Cerebellum (tissue), 4 donors: ENCODE measurements at places on chromosomes 6 and 20.

DNA sequence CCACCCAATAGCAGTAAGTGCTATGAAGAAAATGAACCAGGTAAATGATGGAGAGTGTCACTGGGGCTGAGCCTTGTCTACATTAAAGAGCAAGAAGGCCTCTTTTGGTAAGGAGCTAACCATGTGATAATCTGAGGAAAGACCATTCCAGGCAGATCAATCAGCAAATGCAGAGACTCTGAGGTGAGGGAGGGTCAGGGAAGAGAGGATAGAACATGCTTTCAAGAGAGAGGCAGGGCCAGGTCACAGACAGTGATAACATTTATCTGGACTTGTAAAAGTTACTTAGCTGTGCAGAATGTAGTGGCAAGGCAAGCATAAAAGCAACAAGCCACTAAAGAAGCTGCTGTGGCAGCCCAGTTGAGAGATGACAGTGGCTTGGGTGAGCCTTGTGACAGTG is 197.3 kb downstream of the TASP1 start:
- no peak for DNase-seq

GRCh38 chr20:32589256-32589655 is 4.1 kb upstream of the NOL4L start:
- DNase-seq, result no peak

DNA sequence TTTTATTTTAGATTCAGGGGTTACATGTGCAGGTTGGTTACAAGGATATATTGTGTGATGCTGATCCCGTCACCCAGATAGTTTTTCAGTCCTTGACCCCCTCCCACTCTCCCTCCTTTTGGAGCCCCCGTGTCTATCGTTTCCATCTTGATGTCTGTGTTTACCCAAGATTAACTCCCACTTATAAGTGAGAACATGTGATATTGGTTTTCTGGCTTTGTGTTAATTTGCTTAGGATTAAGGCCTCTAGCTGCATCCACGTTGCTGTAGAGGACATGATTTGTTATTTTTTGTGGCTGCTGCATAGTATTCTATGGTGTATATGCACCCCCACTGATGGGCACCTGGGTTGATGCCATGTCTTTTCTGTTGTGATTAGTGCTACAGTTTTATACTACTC is 178.6 kb downstream of the PLCB1 start:
- DNase-seq, result no peak

GRCh38 chr6:48111143-48111506 is at the start of gene PTCHD4:
Gene PTCHD4, minus strand, starts transcription at chr6:48111197. Its CDS starts 42,240 bp downstream, at chr6:48068957.
- DNase-seq, result no peak

- no peak for DNase-seq
These were observed 8.3 kb downstream of the ELOVL2 start for GRCh38 chr6:11035616-11036350.

GRCh38 chr6:39947611-39948068 is 13.4 kb upstream of the MOCS1 start:
- DNase-seq, result no peak

GRCh38 chr6:137309078-137309762 is 90.0 kb upstream of the IFNGR1 start:
- DNase-seq, result no peak

- no peak for DNase-seq
These were observed 19.7 kb upstream of the GSTA4 start for GRCh38 chr6:53014744-53015143.

DNA sequence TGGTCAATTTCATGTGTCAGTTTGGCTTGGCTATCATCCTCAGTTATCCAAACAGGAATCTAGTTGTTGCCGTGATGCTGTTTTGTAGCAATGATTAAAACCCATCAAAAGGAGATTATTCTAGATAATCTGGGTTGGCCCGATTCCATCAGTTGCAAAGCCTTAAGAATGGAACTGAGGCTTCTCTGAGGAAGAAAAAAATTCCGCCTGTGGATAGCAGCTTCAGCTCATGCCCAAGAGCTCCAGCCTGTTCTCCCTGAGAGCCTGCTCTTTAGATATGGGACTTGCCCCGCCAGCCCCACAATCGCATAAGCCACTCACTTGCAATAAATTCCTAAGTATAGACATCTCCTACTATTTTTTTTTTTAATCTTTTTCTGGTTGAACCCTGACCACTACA is 61.5 kb downstream of the SEL1L2 start:
- no peak for DNase-seq

DNA sequence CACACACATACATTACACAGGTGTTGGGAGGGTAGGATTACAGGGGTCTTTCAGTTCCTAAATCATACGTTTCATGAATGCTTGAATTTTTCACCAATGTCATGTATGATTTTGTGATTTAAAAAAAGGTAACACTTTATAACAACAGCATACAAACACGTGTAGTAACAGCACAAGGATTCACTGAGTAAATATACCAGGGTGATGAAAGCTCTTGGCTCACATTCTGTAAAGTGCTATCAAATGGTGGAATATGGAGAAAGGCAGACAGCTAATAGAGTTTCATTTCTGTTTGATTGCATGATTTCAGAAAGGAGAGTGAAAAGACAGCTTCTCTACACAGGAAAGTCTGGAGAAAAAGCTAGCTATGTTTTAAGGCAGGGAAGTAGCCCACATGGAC is 231.9 kb downstream of the CD83 start:
- DNase-seq, result no peak

GRCh38 chr20:58523971-58524315 is 8.7 kb upstream of the APCDD1L start:
- no peak for DNase-seq

- no peak for DNase-seq
These were observed 22.2 kb downstream of the RREB1 start for GRCh38 chr6:7129784-7130569.

DNA sequence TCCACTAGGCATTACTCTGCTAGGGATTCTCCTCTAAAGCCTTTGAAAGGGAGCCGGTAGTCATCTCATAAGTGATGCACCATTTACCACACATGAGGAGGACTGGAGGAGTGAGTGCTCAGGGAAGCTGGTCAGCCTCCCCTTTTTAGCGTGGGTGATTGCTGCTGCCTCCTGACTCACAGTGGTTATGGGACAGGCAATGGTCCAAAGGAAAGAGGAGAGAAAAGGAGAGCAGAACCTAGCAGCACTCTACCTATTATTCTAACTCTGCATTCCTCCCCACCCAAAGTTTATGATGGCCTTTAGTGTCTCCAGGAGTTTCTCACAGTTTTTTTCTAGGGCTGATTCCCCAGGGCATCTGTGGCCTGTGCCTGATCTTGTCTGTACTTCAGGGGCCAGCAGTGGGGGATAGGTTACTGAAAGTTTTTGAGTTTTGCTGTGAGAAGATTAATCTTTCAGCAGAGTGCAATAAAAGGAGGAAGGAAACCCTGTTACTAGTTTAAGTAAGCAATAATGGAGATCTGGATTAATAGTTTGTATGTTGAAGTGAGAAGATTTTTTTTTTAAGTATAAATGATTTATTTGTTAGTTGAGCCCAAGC is 36.4 kb upstream of the GCLC start:
- DNase-seq, result no peak

DNA sequence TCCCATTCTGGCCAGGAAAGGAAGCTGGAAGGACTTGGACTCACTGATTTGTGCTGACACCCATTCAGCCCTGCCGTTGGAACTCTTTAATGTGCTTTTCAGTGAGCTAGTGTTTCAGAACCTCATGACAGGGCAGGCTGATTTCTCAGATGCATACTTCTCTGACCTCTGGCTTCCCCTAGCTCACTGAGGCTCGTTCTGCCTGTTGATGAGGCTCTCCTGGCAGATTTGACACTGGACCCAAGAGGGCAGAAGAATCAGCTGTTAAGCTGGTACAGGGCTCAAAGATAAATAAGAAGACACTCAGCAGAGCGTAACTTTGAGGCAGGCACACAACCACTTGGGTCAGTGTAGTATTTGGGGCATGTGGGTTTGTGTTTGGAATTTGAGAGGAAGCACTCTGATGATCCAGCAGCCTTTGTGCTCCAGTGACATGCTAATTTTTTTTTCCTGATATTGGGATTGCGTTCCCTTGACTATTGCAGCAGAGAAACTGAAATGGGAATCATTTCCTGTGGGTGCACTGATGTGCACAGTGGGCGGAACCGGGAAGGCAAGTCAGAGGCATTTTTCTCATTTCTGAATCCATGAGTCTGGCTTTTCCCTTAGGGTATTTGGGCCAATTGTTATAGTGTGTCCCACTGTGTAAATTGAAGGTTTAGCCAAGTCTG is 80.2 kb downstream of the CARMIL1 start:
- no peak for DNase-seq

DNA sequence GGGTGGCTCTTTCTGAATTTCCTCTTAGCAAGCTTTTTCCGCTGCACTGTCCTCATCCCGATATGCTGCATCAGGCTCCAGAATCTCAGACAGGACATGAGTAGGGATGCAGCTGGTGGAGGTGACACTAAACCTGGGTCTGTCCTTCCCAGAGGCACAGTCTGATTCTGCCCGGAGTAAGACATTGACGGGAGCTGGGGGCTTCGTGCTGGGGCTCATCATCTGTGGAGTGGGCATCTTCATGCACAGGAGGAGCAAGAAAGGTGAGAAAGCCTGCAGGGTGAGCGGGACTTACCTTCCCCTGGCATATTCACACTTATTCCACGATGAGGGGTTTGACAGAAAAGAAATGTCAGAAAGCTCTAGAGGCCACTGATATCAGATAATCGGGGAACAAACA is 9.8 kb downstream of the HLA-DPB1 start:
- no peak for DNase-seq

DNA sequence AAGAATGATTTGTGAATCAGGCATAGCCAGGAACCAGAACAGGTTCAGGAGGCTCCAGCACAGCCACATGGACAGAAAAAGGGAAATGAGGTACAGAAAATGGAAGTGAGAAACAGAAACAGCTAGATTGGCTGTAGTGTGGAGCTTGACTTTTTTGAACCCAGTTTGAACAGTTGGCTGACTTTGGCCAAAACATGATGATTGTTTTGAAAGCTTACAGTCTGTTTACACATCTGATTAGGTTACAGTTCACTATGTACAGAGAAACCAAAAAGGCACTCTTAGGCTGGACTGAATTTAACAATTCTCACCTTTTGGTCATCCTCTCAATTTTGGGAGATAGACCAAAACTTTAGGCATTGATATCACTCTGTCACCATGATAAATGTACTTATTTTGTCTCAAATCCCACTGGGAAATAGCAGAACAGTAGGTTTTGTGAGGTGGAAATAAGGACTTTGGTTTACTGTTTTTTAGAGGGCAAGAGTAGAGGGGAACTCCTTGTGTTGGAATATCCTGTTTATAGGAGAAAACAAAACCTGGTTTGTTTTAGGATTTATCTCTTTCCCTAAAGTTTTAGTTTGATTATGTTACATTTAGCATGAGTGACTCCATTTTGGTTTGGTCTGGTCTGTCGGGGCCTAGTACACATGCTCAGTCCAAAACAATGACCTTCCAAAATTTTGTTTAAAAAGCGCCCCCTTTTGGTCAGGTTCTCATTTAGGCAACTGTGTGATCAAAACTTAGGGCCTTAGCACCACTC is 123.1 kb downstream of the OLIG3 start:
- no peak for DNase-seq

DNA sequence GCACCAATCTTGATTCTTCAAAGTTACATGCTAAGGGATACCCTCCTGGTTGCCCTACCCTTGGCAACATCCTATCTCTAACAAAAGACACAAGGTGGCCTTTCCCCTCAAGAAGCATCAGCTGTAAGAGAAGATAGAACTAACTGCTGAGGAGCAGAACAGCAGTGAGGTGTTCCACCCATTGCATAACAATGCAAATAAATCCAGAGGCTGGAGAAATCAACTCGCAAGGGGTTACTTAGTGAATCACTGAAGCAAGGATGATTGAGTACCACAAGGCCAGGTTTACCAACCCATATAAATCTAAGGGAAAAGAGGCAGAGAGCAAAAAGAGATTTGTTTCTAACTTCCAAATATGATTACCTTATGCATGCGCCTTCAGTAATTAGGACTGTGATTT is 36.7 kb downstream of the F13A1 start:
- DNase-seq, result no peak

- no peak for DNase-seq
These were observed 36.1 kb downstream of the SLC22A2 start for GRCh38 chr6:160222491-160222890.

- DNase-seq, result no peak
These were observed 6.9 kb downstream of the NT5E start for GRCh38 chr6:85456782-85457181.

DNA sequence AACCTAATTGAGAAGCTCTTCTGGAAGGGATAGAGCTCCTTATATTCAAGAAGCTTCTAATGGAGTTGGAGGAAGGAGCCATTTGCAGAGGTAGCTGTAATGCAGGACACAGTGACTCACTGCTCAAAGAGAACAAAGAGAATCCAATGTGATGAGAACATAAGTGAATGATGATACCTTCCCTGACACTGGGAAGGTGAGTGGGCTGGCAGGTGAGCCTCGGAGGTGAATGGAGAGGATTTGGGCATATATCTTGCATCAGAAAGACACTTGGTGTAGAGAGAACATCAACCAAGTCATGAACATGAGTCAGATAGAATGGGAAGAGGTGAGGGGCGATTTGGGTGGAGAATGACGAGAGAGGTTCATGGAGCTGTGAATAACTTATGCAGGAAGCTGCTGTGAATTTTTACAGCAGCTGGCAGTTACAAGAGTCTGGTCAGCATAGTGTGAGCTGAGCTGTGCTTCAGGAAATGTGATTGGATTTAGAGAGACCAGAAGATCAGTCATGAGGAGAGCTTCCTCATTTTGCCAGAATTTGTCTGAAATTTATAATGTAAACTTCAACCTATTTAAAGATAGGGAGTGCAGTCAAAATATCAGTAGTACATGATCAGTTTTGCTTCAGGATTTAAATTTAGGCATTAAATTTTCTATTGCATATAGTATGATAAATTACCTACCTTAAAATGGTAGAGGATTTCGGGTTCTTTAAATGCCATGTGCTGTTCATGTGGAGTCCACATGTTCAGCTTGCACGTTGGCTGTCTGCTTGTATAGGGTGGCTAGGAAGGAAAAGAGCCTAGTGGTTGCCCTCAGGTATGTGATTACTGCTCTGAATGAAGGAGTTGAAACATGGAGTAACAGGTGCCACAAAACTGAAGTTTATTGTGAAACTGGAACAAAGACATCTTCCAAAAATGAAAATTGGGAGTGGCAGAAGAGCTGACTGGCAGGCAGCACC is 59.2 kb upstream of the KIF25 start:
- no peak for DNase-seq

DNA sequence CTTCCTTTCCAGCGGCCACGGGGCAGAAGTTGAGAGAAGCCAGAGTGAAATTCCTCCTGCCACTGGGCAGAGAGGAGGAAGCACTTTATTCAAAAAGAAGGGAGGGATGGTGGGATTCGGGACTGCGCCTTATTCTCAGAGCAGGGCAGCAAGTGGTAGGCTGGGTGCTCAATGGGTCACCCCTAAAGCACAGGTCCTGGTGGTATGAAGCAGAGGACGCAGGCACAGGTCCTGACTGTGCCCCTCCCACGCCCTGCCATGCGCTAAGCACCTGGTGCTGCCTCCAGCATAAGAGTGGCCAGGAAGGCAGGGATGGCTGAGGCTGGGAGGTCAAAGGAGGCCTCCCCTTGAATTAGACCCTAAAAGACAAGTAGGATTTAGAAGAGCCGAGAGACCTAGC is 4.9 kb upstream of the GRM4 start:
- peak; percentile 12 for DNase-seq

- DNase-seq, result no peak
These were observed 326 bp upstream of the BCL2L1 start for GRCh38 chr20:31723069-31723318.

GRCh38 chr6:31094389-31094881 is 17.9 kb downstream of the C6orf15 start:
- DNase-seq, result peak; percentile 88
